ENCODE measurements at places on chromosomes 3 and 15.

- DNase-seq: no peak
Observed at GRCh38 chr15:41507820-41508290, 5.8 kb downstream of the LTK start.

- no peak for DNase-seq
Observed at GRCh38 chr3:195103623-195104022, 167.3 kb downstream of the XXYLT1 start.

DNA sequence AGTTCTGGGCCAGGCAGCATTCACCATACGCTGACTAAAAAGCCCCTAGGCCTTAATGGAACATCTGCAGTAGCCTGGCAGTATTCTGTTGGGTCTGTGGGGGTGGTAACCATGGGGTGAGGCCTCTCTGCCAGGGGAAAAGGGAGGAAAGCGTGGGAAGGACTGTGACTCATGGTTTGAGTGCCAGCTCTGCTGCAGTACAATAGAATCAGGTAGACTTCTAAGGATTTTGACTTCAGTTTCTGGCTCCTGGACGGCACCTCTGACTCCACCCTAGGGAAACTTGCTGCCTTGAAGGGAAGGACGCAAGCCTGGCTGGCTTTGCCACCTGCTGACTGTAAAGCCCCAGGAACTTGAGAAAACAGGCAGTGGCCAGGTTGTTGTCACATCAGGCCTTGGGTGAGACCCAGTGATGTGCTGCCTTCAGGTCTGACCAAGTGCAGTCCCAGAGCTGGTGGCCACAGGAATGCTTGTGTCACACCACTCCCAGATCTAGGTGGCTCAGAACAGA is 148.6 kb downstream of the SUCNR1 start:
- DNase-seq: no peak

- DNase-seq: peak; percentile 2
Observed at GRCh38 chr3:69368129-69368741, 17.7 kb downstream of the FRMD4B start.

DNA sequence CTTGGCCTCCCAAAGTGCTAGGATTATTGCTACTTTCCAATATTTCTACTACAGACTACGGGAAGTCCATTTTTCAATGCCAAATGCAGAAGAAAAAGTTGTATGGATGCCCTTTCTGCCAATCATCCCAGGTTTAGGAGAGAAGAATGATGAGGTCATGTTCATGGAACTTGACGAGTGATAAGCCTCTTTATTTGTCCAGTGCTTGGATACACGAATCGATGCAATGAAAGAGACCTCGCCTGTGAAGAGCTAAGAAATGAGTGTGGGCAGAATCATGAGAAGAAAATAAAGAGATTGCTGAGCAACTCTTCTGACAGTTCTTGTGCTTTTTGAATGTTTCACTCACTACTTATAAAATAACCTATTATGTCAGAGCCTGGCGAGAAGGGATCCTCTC is 996 bp upstream of the SLC28A1 start:
- no peak for DNase-seq

DNA sequence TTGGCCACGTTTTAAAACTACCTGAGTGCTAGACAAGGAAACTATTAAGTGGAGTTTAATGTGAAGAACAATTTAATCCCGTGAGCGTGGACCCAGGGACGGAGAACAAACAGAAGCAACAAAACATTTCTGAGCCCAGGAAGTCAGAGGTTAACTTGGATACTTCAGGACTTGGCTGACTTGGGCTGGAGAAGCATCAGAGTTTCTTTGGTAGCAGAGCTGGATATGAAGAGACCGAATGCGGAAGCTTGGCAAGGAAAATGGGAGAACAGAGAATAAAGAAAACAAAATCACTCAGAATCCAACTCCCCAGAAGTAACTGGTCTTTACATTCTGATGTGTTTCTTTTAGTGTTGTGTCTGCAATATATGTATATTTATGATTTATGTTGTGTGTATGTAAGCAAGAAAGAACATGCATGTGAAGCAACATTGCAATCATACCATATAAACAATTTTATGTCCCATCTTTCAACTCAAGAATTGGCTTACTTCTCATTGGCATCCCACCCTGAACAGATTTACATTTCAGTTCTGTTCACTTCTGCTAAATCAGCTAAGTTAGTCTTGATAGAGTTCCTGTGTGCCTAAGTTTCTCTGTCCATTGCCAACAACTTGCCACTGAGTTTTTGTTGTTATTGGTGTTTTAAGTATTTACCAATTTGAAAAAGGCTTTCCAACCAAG is 17.2 kb upstream of the PLOD2 start:
- DNase-seq: no peak

- DNase-seq: no peak
Observed at GRCh38 chr15:83112233-83112955, 4.9 kb downstream of the TM6SF1 start.

GRCh38 chr3:123283657-123284398 is 82.1 kb downstream of the SEC22A start:
- DNase-seq: no peak

DNA sequence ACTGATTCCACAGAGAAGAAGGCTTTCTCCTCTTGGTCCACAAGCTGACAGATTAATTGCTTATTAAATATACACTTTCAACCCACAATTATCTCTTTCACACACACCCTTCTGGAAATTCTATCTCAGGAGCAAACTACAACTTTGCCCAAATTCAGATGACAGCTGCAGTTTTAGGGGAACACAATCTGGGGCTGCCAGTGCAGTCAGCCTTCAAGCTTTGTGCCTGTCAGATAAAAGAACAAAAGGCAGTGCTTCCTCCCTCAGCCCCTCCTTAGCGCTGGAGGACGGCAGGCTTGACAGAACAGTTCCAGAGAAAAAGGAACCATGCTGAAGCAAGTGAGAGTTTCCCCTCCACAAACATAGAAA is 99.6 kb downstream of the TMCC1 start:
- no peak for DNase-seq

GRCh38 chr3:179410999-179411398 is 40.3 kb downstream of the GNB4 start:
- DNase-seq: no peak

DNA sequence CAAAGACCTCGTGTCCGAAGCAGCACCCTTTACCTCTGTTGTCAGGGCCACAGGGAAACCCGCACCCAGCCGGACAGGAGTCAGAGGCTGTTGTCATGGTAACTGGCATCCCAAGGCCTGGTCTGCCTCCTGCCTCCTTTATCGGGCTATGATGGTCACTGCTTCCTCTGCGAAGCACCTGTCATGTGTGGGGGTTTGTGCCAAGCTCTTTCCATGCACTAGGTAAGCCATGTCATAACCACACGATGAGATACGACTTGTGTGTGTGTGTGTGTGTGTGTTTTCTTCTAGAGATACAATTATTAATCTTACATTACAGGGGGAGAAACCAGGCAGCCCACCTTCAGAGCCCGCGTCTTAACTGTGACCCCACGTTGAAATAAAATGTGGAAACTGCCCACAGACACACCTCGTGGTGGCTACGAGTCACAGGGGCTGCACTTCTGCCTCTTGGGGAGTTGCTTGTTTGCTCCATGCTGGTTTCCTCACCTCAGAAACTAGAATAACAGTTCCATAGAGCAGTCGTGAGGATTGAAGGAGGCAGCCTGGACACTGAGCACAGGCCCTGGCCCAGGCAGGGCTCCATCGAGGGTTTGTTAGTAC is 18.0 kb downstream of the ZDHHC19 start:
- DNase-seq: no peak

DNA sequence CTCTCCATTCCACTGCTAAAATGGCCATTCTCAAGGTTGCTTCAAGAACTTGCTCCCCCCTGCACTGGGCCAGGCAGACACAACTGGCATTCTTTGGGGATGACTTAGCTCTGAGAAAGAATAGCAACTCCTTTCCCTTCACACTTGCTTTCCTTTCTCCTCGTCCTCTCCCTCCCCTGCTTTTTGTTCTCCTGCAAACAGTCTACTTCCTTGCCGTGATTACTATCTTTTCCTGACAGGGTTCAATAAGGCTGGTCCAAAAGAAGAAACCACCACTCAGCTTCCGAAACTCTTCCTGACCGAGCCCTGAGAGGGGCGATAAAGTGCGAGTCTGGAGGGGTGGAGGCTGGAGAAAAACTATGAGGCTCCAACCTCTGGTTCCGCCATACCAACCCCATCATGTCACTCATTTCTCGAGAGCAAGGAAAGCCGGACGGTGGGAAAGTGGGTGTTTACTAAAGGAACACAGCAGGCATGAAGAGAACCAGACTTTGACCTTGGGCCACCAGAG is 5.0 kb downstream of the AMOTL2 start:
- no peak for DNase-seq

- DNase-seq: no peak
Observed at GRCh38 chr3:112474796-112475195, 24.5 kb downstream of the BTLA start.

DNA sequence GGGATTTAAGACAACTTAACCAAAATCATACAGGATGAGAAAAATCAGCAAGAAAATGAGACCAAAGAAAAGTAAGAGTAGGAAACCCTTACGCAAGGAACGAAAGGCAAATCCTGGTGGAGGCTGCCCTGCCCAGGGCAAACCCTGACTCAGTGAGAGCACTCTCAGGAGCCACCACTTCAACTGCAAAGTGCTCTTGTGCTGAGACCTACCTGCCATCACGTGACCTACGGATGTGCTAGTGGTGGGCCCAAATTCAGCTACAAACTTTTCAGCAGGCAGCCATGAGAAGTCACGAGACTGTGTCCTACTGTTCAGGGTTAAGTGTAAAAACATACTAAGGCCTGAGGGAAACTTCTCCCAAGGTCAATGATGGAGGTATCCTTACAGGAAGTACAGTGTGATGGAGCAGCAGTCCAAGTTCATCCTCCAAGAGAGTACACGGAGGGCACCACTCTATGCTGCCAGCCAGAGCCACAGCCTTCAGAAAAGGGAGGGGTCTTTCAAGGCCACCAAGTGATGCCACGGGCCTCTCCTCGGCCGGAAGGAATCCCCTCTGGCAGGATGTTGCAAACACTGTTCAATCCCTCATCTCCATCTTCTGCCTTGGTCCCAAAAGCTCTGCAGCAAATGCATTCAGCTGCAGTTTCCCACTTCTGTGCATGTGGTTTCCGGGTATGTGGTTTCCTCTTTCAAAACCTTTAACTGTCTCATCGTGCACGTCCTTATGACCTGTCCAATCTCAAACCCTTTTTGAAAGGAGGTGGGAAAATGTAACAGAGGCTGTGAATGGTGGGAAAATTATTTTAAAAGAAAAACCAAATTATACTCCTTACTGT is 9.5 kb downstream of the CHSY1 start:
- DNase-seq: peak; percentile 56

DNA sequence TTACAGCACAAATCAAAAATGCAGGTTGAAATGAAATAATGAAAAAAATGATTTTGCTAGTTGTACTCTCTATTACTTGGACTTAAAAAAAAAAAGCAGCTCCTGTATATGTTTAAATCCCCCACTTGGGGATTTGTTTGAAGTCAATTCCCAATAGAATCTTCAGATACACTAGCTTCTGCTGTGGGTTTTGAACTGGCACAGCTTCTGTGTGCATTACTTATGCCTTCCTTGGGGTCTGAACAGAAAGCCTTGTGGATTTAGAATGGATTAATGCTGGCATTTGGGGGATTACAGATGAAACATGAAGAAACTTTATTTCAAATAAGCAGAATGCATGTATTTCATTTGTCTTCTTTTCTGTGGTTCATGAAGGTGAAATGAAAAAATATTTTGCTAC is 513.2 kb upstream of the TBL1XR1 start:
- DNase-seq: no peak

GRCh38 chr3:171248426-171249111 is 211.6 kb downstream of the TNIK start:
- DNase-seq: no peak

DNA sequence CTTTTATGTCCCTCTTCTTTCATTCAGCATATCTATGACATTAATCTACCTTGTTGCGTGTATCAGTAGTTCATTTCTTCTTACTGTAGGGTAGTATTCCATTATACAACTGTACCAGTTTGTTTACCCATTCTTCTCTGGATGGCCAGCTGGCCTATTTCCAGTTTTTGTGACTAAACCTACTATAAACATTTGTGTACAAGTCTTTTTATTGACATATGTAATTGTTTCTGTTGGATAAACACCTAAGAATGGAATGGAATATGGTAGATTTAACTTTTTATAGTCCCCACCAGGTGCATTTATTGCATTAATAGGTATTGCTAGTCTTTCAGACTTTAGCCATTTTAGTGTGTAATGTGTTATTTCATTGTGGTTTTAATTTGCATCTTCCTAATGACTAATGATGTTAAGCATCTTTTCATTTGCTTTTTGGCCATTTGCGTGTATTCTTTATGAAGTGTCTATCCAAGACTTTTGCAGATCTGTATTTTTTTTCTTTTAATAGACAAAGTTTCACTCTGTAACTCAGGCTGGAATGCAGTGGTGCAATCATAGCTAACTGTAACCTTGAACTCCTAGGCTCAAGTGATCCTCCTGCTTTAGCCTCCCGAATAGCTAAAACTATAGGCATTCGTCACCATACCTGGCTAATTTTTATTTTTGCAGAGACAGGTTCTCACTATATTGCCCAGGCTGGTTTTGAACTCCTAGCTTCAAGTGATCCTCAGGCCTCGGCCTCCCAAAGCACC is 41.9 kb upstream of the XRN1 start:
- no peak for DNase-seq
